Calu3 (cell line): ENCODE measurements at places on chromosomes 1 and 21. TPM values are rescaled to one million over a fixed set of nuclear protein-coding genes. Genes with fewer than 3 reads are reported as not detected.
A peak's percentile ranks its signal among the peaks of the same experiment; 100 is the strongest.

- peak; percentile 9 for DNase-seq
These were observed 66.7 kb downstream of the COL18A1 start for GRCh38 chr21:45471525-45472221.

GRCh38 chr1:10613340-10613739 lies 138.6 kb downstream of the PEX14 start:
- no peak for DNase-seq

Gene PTPRC
- total RNA-seq, result not detected in 2 replicates

- DNase-seq, result no peak
These were observed 354.6 kb upstream of the C1orf87 start for GRCh38 chr1:60428127-60428526.

- no peak for DNase-seq
These were observed 15.4 kb downstream of the BTG2 start for GRCh38 chr1:203320591-203321272.

- no peak for DNase-seq
These were observed 133.2 kb downstream of the PROX1 start for GRCh38 chr1:214120951-214121350.

Gene FAM72B
- 9.6 and 9.8 TPM in 2 replicates for total RNA-seq
